CD4-positive, alpha-beta T cell treated with Interleukin-17A for 1 hour (primary cell): ENCODE measurements at places on chromosomes 1 and 21.

DNA sequence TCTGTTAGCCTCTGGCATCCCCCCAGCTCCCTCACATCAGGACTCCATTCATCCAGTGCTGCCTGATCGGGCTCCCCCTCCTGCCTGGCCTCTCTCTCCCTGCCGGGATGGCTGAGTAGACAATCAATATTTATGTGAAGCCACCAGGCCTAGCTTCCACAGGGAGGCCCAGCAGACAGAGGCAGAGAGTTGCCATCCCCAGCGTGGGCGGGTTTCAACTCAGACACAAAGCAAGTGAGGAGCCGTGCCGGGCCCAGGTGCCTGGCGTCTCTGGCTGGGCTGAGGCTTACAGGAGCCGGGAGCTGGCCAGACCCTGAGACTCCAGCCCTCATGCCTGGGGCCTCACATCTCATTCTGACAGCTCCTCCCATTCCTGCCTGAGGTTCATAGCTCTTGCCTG is 34.5 kb upstream of the ATP2B4 start:
- DNase-seq, result no peak

DNA sequence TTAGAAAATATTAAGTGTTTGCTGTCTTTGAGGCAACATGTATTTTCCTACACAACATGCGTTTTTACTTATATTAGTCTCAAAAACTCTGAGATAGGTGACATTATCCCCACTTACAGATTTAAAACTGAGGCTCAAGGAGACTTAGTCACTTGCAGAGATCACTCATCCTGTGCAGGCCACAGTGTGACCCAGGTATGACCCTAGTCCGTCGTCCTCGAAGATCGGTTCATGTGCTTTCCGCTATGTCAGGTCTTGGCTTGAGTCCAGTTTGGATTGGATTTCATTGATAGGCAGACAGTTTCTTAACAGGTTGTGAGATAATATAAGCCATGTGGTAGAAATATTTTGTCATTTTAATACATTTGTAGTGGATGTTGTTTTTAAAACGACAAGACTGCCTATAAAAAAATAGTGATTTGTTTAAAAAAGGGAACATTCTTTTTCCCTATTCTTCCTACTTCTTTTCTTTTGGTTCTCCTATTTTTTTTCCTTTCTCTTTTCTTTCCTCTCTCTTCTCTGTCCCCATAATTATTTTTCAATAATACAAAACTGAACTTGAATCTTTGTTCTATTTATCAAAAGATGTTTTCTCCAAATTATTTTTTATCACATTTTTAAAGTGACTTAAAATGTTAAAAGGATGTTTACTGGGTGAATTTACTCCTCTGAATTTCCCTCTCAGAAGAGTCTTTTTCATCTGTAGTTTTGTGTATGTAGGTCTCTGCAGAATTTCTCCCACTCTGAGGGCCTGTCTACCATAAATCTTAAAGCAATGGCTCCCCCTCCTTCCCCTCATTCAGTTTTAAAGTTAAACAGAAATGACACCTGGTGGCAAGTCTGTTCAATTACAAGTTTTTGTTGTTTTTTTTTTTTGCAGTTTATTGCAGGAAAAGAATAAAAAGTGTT is 81.8 kb downstream of the PHTF1 start:
- peak; percentile 50 for DNase-seq

DNA sequence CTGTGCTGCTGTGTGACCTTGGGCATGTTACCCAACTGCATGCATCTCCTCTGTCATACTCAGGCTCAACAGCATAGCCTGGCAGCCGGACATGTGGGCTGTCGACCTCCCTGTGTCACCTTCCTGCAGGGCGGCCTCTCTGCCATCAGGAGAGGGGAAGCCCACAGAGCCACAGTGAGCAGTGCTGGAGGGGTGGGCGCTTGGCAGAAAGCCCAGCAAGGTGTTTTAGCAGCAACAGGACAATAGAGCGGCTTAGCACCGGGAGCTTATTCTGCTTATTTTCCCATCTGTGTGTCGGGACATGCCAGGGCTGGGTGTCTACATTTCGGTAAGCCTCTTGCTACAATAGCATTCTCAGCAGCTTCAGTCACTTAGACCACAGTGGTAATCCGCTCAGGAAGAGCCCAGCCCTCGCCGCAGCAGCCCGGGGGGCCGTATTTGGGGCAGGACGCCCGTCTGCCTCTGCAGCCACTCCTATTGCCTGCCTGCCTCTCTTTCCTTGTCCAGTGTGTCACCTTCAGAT is 22.8 kb upstream of the CDK18 start:
- DNase-seq, result peak; percentile 13

- DNase-seq, result no peak
These were observed 12.7 kb downstream of the GPR3 start for GRCh38 chr1:27405074-27405473.

- DNase-seq, result no peak
These were observed 8.0 kb upstream of the RNPC3 start for GRCh38 chr1:103517380-103518047.

- no peak for DNase-seq
These were observed 137.0 kb downstream of the RABGAP1L start for GRCh38 chr1:174296309-174296708.

- no peak for DNase-seq
These were observed 478.9 kb upstream of the VAMP3 start for GRCh38 chr1:7292036-7292681.

- DNase-seq, result no peak
These were observed 34.3 kb downstream of the SSBP3 start for GRCh38 chr1:54371942-54372275.

GRCh38 chr1:37763791-37764413 is 1.0 kb downstream of the EPHA10 start:
- no peak for DNase-seq

DNA sequence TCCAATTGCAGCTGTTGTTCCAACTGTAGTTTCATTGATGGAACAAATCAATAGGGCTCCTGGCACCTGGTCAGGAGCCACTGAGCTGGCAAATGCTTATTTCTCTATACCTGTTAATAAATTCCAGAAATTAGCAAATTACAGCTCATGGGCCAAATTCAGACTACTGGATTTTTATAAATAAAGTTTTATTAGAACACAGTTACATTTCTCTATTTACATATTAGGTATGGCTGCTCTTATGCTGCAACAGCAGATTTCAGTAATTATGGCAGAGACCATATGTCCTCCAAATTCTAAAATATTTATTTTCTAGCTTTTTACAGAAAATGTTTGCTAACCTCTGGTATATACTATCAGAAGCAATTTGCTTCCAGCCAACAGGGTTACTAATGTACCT is 47.8 kb downstream of the DUSP10 start:
- DNase-seq, result no peak

DNA sequence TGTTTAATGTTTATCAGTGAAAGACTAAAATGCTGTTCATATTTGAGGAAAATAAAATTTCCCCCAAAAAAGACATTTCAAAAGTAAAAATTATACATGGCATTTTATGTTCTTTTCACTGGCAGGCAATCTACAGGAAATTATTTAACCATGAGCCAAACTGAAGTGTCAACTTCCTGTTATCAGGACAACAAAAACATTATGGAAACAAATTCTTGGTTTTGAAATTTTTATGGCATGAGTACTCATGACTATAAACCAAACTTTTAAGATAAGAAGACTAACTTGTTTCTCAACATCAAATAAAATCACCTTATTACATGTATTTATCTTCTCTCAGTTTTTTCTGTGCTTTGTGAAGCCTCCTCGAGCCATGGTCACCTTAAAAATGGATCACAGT is 698.6 kb downstream of the LTN1 start:
- DNase-seq, result no peak

DNA sequence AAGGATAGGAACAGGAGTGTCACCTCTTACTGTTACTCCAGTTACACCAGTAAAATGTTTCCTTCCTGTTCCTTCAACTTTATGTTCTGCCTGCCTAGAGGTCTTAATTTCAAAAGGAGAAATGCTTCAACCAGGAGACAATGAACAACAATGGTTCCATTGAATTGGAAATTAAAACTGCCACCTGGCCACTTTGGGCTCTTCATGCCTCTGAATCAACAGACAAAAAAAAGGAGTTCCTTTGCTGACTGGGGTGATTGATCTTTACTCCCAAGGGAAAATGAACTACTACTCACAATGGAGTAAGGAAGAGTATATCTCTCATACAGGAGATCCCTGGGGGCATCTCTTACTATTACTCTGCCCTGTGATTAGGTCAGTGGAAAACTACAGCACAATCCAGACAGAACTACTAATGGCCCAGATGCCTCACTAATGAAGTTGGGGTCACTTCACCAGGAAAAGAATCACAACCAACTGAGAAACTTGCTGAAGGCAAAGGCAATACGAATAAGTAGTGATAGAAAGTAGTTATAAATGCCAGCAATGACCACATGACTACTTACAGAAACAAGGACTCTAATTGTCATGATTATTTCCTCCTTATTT is 76.6 kb upstream of the PRDX6 start:
- no peak for DNase-seq

GRCh38 chr1:119314001-119314796 is 54.4 kb upstream of the HAO2 start:
- DNase-seq, result no peak

- DNase-seq, result no peak
These were observed 11.5 kb downstream of the CD58 start for GRCh38 chr1:116559304-116559761.

- no peak for DNase-seq
These were observed 26.3 kb upstream of the CSF1 start for GRCh38 chr1:109884242-109884891.

DNA sequence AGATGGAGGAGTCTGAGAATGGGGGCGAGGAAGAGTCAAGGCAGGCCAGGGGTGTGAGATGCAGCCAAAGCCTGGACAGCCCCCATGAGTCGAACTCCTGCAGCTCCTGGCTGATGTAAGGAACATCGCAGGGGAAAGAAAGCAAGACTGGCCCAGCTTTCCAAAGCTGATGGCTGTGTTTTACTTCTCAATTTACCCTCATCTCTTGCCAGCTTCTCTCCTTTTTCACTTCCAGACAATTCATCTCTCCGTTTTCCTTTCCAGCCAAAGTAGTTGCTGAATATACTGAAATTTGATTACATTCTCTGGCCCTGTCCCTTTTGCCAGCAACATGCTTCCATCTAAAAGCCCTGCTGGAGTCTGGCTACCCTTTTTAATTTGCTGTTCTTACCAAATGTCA is 40.0 kb upstream of the UBE2U start:
- no peak for DNase-seq

DNA sequence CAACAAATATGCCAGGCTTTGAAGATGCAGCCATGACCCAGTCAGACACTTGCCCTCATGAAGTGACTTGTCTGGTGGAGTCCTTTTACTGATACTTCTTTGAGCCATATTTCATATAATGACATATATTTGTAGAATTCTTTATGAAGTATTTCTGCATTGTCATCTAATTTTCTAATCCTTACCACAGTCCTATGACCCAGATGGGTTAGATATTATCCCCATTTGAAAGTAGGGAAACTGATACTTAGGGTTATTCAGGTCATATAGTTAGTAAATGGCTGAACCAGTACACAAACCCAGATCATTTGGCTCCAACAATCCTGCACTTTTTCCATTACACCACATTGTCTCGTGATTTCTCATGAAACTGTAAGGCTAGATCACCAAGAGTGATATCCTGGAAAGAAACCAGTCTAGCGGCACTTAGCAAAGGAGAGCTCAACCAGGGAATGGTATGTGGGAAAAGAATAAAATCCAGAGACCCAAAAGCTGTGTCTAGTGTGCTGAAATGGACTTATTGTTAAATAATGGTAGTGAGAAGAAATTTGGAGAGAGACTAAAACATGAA is 49.6 kb downstream of the ZFYVE9 start:
- DNase-seq, result no peak

DNA sequence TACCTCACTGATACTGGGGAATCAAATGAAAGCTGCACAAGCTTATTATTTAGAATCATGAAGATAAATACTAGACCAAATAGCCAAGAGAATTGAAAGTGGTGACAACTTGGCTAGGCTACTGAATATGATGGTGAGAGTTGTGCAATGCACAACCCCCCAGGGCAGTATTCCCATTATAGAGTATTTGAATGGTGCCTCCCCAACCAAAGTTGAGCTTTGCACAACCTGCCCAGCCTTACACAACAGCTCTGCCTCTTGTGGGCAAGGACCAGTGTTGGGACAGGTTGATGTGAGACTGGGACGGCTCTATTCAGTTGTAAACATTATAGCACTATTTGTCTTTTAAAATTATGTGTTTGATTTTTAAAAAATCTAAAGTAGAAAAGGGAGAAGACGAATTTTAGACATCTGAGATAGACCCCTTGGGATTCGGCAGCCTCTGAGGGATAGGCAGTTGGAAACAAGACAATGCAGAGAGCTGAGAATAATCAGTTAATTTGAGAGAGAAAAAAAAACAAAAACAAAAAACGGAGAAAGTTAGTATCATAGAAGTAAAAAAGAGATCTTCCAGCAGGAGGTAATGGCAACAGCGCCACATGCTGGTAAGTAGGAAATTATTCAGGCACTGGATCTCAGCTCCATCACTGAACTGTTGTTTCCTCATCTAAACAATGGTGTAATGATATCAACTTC is 91.0 kb upstream of the KCNA3 start:
- DNase-seq, result peak; percentile 75

- no peak for DNase-seq
These were observed 20.5 kb upstream of the XPR1 start for GRCh38 chr1:180611016-180611930.

DNA sequence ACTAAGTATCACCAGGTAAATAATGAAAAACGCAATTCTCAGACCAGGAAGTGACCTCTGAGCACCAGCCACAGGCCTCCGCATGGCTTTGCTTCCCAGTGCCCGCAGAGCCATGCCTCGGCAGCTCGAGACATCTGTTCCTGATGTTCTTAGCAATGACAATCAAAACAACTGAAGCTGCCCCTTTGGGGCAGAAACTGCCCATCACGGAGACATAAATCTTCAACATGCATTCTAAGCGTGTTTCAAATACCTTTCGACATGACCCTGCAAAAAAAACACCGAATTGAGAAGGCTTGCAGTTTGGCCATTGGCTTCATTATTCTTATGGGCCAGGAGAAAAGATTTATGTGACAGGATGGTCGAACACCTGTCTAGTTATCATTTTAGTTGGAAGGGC is 5.8 kb upstream of the RAP1GAP start:
- no peak for DNase-seq

DNA sequence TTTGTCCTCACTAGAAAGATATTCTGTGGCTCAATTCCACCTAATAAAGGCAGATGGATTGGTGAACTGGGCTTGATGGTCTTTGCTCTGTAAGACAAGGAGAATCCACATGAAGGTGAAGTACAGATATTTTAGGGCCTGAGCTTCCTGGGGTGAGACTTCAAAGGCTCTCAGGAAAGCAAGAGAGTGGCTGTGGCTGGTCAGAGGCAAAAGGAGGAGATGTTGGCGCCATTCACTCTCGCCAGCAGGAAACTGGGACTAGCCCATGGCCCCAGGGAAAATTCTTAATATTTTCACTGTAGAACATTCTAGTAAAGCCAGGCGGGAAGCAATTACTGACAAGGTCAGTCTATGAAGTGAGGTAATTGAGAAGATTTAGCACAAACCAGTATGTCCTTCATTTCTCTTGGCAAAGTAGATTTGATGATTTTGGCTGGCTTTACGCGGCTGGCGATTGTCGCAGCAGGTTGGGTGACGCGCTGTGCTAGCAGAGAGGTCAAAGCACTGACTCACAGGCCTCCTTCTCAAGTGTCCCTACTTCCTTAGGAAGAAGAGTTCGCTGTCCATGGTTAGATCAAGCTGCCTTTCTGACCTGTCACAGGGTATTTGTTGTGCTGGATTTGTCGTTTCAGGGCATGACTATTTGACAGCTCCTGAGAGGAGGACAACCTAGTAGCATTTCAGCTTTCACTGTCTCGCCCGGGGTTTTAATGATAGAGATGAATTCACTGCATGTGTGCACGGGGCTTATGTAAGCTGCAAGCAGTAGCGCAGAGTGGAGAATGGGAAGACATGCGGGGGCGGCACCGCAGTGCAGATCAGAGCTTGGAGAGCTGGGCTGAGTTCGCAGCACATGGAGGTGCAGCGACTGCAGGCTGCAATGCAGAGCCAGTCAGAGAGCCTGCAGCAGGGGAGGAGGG is 32.7 kb downstream of the XCL1 start:
- no peak for DNase-seq
